GF-D8 (cell line): ENCODE measurements at places on chromosomes 7 and 10.

DNA sequence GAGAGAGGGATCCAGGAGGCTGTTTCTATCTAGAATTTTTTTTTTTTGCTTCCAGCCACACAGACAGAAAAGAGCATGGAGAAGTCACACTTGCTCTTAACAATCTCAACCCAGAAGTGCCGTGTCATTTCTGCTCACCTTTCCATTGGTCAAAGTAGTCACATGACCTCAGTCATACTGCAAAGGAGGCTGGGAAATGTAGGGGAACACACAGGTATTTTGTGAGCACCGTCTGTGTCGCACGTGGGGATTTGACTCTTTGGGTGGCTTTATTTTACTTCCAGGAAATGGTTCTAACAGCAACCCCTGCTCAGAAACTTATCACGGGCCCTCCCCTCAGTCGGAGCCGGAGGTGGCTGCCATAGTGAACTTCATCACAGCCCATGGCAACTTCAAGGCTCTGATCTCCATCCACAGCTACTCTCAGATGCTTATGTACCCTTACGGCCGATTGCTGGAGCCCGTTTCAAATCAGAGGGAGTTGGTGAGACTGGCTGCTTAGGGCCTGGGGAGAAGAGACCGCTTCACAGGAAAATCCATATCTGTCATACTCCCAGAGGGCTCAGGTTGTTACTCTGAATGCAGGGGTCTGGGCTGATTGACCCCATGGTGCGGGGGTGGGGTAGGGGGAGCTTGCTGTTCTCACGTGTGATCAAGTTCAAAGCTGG is 13.1 kb upstream of the CPA1 start:
- DNase-seq: no peak

GRCh38 chr7:66250711-66251110 is 45.6 kb downstream of the TPST1 start:
- DNase-seq: no peak

- DNase-seq: no peak
Observed at GRCh38 chr10:106301146-106301545, 863.4 kb downstream of the SORCS1 start.

GRCh38 chr10:4397337-4397736 is 428.7 kb upstream of the AKR1E2 start:
- no peak for DNase-seq

DNA sequence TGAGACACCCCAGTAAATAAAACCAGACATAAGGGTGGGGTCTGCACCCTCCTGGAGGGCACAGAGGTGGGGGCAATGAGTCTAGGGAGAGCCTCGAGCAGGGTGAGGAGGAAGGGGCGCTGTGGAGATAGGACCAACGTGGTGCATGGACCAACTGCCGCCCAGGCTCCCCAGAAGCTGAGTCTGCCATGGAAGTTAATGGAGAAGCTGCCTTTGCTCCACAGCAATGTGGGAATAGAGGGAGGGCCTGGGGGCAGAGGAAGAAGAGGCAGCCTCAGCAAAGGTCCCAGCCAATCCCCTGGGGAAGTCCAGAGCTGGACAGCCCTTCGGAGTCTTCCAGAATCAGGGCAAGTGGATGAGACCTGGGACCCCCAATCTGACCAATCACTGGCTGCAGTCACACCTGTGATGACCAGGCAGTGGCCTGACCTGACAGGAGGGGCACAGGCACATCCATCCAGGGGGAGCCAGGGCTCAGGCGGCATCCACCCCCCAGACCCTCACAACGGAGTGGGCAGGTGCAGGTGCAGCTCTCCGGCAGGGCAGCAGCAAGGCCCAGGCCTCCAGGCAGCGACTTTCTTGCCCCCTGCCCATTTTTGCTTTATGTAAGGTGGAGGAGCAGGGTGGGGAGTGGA is 242.2 kb upstream of the PPP2R2D start:
- DNase-seq: no peak

DNA sequence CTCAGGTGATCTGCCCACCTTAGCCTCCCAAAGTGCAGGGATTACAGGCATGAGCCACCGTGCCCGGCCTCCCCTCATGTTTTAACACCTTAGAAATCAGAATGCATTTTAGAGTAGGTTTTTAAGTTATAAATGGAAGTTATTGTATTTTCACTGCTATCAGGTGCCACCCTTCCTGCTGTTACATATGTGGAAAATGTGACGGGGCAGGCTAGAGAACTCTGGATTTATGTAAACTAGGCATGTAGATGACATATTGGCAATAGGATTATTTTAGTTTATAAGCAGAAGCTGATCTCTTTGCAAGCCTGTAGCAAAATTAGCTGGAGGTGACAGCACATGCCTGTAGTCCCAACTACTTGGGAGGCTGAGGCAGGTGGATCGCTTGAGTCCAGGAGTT is 2.1 kb downstream of the CASP2 start:
- no peak for DNase-seq

DNA sequence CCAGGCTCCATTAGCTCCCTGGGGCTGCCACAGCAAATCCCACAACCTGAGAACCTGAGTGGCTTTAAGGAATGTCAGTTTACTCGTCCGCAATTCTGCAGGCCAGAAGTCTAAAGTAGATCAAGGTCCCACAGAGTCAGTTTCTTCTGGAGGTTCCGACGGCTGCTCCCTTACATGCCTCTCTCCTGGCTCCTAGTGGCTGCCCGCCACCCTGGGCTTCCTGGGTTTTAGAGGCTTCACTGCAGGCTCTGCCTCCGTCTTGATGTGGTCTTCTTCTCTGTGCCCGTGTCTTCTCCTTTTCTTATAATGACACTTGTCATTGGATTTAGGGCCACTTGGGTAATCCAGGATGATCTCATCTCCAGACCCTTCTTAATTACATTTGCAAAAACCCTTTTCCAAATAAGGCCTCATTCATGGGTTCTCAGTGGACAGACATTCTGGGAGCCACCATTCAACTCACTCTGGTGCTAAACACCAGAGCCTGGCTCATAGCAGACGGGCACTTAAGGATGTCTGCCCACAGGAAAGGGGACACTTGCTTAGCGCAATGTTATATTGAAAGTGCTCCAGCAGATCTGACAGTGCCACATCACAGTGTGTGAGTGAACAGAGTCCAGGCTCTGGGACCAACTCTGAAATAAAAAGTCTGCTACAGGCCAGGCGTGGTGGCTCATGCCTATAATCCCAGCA is 77.6 kb downstream of the VWC2 start:
- no peak for DNase-seq

DNA sequence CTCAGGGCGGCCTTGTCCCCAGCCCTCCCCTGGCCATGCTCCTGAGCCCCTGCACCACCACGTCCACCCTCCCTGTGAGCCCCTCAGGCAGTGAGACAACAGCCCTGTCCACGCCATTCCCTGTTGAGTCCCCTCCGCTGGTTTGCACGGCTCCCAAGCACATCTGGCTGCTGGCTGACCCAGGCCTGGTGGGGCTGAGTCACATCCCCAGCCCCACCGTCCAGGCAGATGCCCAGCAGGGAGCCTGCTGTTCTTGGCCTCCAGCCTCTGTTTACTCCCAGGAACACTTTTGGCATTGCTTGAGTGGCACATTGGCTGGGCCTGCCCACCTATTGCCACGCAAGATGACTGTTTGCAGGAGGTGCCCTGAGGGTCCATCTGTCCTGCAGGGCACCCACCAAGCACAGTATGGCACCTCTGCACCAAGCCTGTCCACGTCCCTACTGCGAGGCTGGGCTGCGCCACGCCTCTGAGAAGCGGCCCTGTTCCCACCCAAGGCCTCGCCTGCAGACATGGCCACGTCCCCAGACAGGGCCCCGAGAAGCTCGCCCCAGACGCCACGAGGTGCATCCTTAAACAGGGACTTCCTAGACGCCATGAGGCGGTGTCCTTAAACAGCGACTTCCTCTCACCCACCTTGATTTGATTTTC is 48.4 kb upstream of the INPP5A start:
- DNase-seq: no peak

- DNase-seq: no peak
Observed at GRCh38 chr7:152355474-152356057, 80.2 kb downstream of the KMT2C start.

GRCh38 chr7:46237466-46237865 is 316.4 kb upstream of the IGFBP3 start:
- DNase-seq: no peak
